ENCODE measurements at places on chromosomes 11 and 22.

- peak; percentile 80 for DNase-seq
Observed at GRCh38 chr11:33835143-33835878, 56.6 kb downstream of the LMO2 start.

- DNase-seq: no peak
Observed at GRCh38 chr11:34921156-34921555, 4.7 kb downstream of the PDHX start.

- DNase-seq: no peak
Observed at GRCh38 chr11:2799881-2800654, 85.5 kb downstream of the CDKN1C start.

DNA sequence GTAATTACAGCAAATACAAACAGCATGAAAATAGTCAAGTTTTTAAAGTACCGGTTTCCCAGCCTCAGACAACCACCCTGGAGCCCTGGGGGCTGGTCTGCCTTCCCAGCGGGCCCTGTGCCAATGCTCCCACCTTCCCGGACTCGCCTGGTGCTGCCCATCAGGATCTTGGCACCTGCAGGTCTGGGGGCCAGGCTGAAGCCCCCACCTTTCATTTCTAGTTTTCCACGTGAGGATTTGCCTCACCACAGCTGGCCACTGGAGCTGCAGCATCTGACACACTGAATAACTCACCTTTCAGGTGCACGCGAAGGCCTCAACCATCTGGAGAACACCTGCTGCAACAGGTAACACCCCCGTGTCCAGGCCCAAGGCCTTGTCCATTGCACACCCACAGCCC, 108.7 kb upstream of the THY1 start:
- no peak for DNase-seq

- DNase-seq: no peak
Observed at GRCh38 chr11:78526497-78527146, 48.0 kb downstream of the NARS2 start.

DNA sequence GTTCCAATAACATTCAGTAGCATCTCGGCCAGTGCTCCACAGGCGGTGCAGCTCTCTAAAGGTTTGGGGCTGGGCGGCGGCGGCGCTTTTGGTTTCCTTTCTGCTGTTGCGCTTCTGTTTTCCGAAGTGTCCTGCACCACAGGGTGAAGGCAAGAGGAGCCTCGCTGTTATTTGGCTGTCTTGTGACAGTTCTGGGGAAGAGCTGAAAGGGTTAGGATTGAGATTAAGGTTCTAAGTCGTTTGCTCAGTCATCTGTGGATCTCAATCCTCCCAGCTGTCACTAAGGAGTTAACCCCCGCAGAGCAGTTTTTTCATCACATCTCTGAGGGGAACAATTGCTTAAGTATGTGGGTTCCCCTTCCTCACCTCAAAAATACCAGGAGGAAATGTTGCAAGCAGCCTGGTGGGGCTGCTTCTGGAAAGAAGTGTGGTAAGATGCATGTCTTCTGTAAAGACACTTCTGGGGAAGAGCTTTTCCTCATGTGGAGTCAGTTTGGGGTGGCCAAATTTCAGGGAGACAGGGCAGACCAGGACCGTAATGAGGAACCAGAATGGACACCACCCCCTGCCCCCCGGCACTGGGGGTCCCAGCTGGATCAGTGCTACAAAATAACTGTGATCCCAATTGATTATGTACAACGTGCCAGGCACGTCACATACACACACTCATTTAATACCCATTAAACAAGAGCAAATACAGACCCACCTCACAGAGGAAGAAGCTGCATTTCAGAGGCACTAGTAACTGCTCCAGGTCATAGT, 14.2 kb downstream of the TMEM121B start:
- DNase-seq: no peak

DNA sequence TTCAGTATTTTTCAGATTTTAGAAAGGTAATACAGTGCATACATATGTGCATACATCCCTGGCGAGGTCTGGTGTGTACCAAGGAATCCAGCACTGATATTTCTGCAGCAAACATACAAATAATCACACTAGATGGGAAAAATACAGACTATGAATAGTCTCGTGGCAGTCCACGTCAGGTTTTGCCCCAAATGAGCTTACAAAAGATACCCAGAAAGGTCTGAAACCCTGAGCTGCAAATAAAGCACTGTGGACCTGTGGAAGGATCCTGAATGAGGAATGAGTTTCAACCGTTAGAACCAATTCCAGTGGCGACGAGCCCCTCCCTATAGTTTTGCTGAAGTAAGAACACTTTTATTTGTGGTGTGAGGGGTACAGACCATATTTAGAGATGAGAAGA, 24.5 kb downstream of the MAPK1 start:
- no peak for DNase-seq

DNA sequence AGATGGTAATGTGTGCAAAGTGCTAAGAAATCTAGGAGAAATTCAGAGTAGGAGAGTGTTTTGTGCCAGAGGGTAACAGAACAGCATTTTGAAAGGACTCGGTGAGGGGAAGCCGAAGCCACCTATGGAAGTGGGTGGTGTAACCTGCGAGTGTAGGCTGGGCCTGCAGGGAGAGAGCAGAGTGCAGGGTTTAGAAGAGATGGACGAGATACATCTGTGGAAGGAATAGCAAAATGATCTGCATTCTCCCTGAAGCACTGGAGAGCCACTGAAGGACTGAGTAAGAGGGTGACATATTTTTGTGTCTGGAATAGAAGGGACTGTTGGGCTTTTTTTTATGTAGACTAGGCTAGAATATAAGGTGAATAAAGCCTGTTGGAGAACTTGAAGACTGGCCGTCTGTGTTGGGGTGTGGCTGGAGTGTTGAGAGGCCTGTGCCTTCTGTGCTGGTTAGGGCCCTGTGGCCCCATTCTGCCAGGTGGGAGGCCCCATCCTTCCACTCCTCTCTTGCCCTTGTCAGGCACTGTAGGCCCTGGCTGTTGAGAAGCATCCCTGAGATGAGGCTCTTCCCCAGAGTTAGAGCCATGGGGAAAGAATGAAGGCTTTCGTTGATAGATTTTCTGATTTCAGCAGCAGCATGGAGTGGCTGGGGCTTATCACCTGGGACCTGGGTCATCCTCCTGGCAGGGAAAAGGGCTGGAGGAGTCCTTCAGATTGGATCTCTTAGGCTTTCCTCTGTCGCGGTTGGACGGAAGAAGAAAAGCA, 102.2 kb downstream of the ZBTB16 start:
- DNase-seq: no peak

DNA sequence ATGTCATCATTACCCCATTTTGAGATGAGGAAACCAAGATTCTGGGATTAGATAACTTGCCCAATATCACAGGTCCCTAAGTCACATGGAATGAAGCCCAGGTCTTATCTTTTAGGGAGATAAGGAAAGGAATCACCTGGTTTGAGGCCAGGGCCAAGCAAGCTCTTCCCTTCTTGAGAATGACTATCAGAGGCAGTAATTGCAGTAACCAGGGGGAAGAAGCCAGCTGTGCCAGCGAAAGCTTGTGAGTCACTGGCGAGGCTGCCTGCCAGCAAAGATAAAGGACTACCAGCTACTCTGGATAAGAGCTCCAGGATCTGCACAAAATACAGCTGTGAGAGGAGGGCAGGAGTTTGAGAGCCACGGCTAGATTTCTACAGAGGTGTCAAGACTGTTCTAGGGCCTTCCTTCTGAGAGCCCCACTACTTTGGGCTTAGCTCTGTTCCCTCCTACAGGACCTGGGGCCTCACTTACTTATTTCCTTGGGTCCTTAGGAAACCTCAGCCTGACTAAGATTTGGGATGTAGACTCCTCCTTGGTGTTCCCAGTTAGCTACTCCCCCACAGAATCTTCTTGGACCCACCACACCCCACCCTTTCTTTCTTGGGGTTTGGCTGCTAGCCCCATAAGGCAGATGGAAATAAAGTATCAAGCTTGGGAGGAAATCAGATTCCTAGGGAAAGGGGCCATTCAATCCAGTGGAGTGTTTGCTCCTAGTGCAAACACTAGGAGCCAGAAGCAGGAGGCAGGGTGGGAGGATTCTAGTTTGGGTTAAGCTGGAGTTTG, 9.7 kb upstream of the CCKBR start:
- peak; percentile 97 for DNase-seq
